ENCODE measurements at places on chromosomes 12 and 14.

DNA sequence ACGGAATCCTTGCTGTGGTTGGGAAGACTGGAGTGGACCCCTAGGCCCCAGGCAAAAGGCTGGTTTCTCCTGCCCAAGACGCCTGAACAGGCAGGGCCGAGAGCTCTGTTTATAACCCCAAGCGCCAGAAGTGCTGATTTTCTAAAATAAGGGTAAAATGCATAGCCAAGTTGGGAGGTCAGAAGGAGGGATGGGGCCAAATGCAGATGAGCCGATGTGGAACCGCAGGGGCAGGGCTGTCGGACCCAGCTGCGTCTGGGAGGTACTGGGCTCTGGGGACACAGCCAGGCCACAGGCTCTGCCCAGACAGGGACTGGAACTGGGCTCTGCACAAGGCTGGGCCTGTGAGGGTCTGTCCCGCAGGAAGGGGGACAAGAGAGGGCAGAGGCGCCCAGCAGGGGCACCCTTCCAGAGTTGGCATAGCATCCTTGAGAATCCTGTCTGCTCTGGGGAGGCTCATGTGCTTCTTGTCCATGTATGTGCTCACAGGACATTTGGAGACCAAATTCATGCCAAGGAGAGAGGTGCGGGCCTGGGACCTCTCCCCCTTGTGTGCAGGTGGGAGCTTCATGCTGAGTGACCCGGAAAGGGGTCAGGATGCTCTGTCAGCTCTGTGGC, 49.1 kb downstream of the JAG2 start:
- DNase-seq = no peak

DNA sequence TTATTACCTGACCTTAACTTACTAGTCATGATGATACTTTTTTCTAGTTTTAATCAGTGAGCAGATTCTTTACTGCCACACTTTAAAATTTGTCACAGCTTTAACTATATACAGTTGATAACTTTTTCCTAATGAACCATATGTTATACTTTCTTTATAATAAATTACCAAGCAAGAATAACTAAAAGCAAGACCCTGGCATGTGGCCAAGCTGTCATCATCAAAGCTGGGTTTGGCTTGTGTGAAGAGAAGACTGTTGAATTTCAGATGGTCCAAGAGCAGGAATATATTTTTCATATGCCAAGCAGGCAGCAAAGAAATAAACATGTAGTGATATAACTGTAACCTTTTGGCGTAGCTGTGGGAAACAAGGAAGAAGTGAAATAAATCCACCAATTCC, 93.5 kb downstream of the PUS7L start:
- no peak for DNase-seq

GRCh38 chr14:68977718-68978171, 1.4 kb downstream of the ACTN1 start:
- DNase-seq = peak; percentile 53

- DNase-seq = no peak
Measured at GRCh38 chr12:108066583-108067577, 62.2 kb upstream of the WSCD2 start.

GRCh38 chr14:76920331-76921087, 94.3 kb downstream of the LRRC74A start:
- no peak for DNase-seq

DNA sequence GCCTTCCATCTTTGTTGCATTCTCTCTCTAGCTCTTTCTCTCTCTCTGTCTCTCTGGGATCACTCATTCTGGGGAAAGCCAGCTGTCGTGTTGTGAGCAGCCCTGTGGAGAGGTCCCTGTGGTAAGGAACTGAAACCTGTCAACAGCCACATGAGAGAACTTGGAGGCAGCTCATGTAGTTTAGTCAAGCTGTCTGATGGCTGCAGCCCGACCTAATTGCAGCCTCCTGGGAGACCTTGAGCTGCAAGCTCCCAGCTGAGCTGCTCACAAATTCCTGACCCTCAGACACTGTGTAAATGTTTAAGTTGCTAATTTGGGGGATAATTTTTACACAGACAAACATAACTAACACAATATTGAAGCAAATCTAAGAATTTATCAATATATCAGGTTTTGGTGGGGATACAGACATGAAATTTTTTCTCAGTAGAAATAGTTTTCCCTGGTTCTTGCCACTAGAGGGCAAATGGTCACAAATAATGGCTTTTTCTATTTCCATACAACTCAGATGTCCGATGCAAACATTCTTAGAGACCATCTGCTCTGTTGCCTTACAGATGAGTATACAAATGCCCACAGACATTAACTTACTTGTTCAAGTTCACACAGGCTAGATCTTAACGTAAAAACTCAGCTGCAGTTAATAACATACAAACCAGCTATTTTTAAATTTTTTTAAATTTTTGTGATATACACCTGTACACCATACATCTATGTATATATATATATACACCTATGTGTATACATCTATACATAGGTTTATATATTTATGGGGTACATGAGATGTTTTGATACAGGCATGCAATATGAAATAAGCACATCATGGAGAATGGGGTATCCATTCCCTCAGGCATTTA, 15.5 kb upstream of the KRR1 start:
- DNase-seq = no peak

DNA sequence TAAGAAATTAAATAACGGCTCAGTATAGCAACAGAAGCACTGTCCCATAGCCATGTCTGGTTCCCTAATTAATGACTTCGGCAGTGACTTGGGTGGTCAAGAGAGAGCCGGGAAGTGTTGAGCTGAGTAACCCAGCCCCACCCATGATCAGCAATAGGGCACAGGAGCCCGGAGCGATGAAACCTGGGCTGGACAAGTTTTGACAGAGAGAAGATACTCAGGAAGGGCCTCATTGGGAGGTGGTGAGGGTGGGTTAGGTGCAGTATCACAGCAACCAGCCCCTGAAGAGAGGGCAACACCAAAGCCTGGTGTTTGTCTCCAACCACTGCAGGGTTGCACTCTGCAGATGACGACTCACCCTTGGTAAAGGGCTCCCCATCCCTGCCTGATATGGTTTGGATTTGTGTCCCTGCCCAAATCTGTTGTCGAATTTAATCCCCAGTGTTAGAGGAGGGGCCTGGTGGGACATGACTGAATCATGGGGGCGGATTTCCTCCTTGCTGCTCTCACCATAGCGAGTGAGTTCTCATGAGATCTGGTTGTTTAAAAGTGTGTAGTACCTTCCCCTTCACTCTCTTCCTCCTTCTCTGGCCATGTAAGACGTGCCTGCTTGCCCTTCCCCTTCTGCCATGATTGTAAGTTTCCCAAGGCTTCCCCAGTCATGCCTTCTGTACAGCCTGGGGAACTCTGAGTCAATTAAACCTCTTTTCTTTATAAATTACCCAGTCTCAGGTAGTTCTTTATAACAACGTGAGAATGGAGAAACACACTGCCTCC, 124.9 kb upstream of the MED13L start:
- DNase-seq = no peak

GRCh38 chr12:30500532-30500931, 195.1 kb downstream of the IPO8 start:
- no peak for DNase-seq

- no peak for DNase-seq
Measured at GRCh38 chr12:120791669-120792176, 66.1 kb downstream of the ACADS start.

GRCh38 chr12:27009881-27010301, 4.3 kb downstream of the TM7SF3 start:
- no peak for DNase-seq

- no peak for DNase-seq
Measured at GRCh38 chr12:34264110-34264509, 241.8 kb downstream of the ALG10 start.

DNA sequence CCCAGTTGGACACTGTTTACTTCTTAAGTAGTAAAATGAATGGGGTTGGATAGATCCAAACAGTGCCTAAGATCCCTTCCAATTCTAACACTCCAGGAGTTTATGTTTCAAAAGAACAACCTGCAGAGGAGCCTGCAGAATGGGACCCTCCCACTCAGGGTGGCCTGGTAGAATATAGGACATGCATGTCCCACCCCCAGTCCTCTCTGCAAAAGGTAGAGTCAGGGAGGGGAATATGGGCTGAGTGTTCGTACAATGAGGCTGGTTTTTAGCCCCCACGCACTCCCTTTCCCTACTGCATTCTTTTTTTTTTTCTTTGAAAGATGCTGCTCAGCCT, 11.8 kb upstream of the NYNRIN start:
- DNase-seq = no peak

GRCh38 chr14:106120101-106120500, 593.7 kb downstream of the TMEM121 start:
- no peak for DNase-seq

DNA sequence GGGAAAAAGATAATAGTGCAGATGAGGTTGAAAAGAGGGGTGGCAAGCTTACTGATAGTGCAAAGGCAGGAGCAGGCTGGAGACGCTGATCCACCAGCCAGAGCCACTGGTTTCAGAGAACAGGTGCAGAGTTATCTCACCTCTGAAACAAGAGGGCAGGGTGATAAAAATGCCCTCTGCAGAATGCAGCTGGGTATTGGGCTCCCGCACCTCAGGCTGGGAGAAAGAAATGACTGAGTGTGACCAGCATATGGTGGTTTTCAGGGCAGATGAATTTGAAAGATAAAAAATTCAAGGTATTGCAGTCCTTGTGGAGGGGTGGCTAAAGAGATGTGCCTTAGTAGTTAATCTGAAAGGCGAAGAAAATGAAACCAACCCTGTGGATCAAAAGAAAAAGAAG, 2.9 kb upstream of the TMEM30B start:
- DNase-seq = no peak

DNA sequence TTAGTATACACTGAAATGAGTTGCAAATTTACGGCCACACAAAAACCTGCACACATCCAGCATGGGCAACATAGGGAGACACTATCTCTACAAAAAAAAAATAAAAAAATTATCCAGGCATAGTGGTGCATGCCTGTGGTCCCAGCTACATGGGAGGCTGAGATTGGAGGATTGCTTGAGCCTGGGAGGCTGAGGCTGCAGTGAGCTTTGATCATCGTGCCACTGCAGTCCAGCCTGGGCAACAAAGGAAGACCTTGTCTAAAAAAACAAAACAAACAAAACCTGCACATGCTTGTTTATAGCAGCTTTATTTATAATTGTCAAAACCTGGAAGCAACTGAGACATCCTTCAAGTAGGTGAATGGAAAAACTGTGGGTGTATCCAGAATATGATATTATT, 4.9 kb upstream of the TOMM20L start:
- DNase-seq = no peak

DNA sequence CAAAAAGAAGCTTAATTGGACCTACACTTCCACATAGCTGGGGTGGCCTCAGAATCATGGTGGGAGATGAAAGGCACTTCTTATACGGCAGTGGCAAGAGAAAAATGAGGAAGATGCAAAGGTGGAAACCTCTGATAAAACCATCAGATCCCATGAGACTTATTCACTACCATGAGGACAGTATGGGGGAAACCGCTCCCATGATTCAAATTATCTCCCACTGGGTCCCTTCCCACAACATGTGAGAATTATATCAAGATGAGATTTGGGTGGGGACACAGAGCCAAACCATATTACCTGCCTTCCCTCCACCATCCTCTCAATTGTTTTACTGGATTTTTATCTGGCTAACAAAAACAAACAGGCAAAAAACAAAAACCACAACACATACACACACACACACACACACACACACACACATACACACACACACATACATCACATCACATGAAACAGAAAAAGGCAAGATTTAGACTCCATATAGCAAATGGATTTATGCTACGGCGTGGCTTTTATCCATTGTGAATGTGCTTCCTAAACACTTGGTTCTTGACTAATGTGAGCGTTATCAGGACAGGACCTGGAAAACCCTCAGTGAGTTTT, 66.7 kb downstream of the ZFP36L1 start:
- DNase-seq = no peak

GRCh38 chr12:47276621-47277309, 197.0 kb upstream of the AMIGO2 start:
- no peak for DNase-seq

DNA sequence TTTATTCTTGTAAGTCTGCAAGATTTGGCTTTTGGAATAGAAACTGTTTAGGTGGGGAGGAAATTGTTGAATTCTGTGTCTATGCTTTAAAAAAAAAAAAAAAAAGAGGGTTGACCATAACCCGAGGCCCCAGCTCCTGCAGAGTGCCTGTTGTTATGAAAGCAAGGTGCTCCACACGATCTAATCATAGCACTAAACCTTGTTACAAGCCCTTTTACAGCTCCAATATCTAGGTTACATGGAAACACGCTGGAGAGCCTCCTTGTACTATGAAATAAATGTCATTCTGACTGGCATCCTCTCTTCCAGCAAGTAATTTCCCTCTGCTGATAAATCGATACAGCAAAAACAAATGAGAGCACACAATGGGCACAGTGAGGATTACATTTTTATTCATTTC, 303.1 kb upstream of the SOX5 start:
- no peak for DNase-seq

DNA sequence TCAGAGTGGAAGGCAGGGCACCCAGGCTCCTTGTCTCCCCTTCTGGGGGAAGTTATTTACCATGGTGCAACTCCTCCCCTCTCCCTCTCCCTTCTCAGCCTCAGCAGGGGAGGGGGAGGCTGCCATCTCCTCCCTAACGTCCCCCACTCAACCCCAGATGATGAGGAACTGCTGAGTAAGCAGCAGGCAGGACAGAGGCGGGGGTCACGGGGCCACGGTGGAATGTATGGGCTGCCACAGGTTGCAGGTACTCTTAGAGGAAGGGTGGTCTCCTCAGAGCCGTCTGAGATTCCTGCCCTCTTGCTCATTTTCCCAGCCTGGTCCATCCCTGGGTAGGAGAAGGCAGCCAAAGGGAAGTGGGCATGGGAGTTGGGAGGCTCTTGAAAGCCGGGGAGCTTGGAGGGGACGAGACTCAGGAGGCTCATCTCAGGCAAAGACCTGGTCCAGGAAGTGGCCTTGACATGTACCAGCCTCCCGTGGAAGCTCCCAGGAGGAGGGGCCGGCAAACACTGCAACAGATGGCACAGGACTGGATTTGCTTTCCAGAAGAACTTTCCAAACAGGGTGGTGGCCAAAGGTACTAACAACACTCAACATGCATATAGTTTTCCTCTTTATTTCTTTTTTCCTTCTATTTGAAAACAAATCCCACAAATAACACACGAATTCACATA, 19.0 kb downstream of the RIN3 start:
- DNase-seq = no peak

DNA sequence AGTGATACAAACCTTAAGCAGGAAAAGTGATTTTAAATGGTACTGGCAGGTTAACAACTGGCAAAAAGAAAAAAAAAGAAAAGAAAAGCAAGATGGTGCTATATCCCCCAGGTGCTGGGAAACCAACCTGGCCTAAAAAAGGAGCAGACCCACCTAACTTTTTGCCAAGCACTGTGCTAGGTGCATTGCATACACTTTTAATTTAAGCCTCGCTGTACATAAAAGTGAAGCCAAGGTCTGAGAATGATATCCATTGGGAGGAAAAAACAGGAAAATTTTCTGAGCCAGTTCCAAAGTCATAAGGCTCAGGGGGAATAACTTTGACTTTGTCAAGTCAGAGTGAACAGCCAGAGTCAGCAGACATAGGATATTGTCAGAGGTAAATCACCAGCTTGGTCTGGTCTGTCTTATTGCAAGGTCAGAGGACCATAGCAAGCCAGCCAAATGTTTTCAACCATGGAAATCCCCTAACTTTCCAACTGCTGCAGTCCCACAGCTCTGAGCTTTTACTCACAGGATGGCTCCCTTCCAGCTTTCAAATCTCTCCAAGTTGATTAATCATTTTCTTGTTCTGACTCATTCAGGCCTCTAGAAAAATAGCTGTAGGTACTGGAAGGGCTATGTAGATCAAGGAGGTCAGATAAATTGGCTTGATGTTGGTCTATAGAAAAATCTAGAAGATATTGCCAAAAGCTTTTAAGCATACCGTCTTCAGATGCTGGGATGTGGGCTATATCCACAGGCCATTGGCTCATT, 412.9 kb downstream of the RAD51B start:
- no peak for DNase-seq

- no peak for DNase-seq
Measured at GRCh38 chr12:87425942-87426554, 603.2 kb downstream of the C12orf50 start.
